ENCODE measurements at places on chromosomes 12 and 14. TPM values are rescaled to one million over a fixed set of nuclear protein-coding genes. Genes with fewer than 3 reads are reported as not detected.

- DNase-seq: no peak
These were observed 1.3 kb downstream of the CLEC7A start for GRCh38 chr12:10128687-10129086.

Gene FGF23
- not detected for total RNA-seq

Gene PMCH
- not detected for total RNA-seq

GRCh38 chr12:30450872-30451271 lies 244.8 kb downstream of the IPO8 start:
- no peak for DNase-seq

DNA sequence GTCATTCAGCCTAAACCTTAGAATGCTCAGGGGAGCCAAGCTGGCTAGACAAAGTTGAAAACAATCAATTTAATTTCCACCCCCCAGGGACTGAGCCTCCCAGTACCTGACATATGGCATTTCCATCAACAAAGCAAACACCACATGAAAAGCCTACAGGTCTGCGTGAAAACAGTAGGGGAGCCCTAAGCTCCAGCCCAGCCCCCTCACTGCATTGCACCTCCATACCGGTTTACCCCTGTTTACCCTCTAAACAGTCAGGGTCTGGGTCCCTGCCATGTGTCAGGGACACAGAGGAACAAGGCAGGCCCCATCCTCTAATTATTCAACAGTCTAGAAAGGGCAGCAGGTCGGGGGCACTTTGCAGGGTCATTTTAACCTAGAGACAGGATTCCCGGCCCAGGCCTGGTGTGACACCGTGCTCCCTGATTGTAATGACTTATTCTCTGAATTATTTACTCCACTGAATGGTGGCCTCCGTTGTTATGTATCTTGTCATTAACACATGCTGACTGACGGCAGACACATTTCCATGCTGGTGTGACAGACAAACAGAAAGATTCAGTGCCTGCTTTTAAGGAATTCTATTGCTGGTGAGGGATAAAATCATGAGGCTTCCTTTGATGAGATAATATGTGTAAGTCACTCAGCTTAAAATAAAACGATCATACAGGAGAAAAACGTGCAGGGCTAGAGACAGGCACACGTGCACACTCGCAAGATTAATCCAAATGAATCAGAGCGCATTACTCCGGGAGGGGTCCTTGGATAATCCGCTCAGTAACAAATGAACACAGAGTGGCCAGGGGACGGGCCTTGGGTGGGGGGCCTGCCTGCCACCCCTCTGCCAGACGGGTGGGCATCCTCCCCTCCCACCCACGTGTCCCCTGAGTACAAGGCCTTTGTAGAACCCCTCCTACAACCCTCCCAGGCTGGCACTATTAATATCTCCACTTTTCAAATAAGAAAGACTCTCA lies 23.2 kb downstream of the CCDC88C start:
- DNase-seq: no peak

Gene SSTR1
- not detected for total RNA-seq

DNA sequence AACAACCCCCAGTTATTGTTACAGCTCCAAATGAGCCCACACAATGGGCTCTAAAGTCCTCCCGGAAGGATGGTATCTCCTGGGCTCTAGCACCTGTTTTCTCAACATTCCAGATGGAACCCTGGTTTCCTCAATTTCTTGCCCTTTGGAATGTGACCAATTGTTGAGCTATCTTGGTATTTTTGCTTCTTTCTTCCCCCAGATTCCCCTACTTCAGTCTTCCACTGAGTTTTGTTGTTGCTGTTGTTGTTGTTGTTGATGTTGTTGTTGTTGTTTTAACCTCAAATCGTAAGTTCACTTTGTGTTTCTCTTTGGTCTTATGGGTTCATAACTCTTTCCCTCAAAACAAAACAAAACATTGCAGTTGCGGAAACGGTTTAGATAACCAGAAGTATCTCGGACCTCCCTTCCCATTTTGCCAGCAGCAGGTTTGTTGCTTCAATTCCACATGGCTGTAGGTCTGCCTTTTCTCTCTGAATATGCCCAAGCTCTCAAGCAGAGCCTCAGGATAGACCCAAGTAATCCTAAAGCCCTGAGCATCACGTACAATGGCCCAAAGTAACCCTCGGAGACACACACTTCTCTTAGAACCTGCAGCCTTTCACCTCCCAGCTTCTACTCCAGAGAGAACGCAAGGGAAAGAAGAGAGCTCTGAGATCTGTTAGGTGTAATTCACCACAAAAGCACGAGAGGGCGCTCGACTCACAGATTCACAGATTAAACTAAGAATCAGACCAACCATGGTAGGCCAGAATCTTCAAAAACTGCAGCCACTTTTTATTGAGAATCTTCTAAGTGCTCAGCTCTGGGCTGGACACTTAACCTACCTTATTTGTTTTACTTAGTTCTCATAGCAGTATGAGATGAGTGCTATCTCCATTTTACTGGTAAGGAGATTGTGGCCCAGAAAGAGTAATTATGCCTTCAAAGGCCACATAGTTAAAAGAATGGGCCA lies 1.0 kb upstream of the DDX23 start:
- DNase-seq: peak; percentile 72

DNA sequence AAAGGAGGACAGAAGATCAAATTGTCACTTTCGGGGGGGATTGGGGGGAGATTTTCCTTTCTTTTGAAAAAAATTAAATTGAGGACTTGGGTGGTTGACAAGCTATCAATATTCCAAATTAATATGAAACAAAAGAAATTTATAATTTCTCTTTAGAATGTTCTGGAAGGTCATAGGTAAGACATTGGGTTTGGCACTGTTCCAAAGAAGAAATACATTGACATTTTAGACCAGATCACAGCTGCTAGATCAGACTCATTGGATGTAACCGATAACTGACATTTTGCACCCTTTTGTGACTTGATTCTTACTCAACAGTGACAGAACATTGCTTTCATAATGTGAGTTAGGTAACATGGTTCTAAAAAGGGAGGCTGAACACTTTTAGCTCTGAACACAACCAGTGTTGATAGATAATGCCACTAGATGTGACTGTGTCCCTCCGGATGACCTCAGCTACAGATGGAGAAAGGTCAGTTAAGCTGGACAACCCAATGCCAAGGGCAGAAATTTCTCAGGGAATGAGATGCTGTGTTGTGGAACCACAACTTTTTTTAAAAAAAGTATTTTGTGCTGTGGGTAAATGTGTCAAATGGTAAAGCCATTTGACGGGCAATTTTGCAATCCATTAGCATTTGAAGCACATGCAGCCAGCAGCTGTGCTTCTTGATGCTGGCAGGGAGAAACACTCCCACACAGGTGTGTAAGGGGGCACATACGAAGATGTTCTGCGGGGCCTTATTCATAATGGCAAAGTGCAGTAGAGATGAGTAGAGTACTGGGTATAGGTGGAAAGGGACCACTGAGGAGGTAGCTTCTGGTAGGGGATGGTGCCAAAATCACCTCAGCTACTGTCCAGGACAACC lies 62.9 kb downstream of the RFX4 start:
- DNase-seq: no peak

- no peak for DNase-seq
These were observed 26.9 kb downstream of the BATF start for GRCh38 chr14:75549169-75549568.

Gene PLBD1
- total RNA-seq: 1.1 TPM
